ENCODE measurements at places on chromosomes 11 and 22.

DNA sequence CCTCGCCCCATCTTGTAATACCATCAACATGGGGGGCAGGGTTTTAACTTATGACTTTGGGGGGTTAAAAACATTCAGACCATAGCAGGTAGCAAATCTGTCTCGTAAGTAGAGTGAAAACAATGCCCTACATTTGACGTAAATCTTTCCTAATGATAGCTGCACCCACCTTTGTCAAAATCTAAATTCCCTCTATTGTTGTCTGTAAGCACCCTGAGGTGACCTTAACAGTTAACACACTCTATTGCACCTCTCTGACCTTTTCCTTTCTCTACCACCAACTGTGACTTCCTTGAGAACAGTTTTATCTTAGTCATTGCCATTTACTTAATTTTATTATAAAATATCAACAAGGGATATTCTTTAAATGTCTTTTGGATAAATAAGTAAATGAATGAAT lies 1024.9 kb upstream of the CNTN5 start:
- DNase-seq = no peak

GRCh38 chr11:67666303-67666645 lies 8.1 kb downstream of the ALDH3B2 start:
- DNase-seq = no peak

DNA sequence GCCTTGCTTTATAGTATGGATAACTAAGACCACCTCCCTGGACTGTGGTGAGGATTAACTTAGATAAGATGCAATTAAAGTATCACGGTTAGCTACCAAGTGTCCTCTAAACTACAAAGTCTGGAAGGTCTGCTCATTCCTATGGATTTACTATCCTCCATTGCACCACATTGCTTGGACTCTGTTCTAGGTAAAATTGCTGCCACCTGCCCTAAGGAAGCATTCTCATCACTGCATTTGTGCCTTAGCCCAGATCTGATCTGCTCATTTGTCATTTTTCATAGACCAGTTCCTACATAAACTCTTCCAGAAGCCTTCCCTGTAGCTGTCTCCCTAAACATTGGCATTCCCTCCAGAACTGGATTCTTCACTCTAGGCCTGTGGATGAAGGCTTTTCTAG lies 380.0 kb downstream of the INSC start:
- DNase-seq = no peak

GRCh38 chr22:37060801-37061610 lies 9.5 kb downstream of the KCTD17 start:
- DNase-seq = peak; percentile 70

DNA sequence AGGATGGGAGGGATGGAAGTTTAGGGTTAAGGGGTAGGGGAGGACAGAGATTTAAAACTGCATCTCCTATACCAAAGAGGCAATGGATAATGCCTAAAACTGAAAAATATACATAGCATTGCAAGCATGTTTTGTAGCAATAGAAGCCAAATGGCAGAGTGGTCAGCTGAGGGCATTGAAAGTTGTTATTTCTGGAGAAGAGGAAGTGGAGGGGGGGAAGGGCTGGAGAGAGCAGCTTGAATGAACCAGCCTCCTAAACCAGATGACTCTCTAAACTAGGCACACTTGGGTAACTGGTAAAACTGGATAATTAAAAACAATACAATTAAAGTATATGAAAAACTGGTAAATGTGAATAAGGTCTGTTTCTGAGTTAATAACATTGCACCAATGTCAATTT lies 70.3 kb upstream of the TP53I11 start:
- DNase-seq = no peak

DNA sequence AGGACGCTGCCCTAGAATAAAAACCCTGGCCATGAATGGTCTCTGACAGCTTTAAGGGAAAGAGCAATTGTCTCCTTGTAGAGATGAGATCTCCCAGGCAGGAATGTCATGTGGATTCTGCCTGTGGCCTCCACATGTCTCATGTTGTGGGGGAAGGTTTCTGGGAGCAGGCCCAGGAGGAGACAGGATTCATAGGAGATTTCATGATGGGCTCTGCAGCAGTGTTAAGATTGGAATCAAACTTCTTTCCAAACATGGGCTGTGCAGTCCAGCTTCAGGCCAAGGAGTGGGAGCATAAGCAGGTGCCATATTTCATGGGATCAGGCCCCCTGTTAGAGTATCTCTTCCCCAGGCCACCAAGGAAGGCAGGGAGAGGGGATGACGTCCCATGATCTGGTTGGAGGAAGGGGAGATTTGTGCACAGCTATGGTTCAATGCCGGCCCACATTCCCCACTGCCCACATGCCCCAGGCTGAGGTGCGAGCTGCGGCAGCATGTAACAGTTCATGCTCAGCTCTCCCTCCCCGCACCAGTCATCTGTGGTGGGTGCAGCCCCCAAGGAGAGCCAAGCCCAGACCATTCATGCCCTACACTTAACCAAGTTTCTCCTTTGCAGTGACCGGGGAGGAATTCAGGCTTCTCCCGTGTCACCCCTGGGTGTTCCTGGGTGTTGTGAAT lies 42.5 kb downstream of the LMO1 start:
- no peak for DNase-seq

DNA sequence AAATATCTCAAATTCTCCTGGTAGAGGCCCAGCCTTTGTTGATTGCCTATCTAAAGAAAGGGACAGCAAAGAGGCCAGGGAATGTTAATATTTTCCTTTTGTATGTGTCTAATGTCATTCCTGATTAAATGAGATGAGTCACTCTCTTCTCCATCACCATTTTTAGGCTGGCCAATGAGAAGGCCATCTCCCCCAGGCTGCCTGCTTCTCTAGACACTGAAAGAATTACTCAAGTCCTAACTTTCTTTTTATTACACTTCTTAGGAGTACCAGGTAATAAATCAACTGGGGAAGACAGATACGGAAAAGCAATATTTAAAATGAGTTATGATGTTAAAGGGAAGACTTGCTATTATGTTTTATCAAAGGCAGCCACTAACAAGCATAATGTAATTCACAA lies 259.2 kb upstream of the SORL1-AS1 start:
- no peak for DNase-seq

GRCh38 chr22:25748140-25748539 lies 6.2 kb downstream of the MYO18B start:
- no peak for DNase-seq

DNA sequence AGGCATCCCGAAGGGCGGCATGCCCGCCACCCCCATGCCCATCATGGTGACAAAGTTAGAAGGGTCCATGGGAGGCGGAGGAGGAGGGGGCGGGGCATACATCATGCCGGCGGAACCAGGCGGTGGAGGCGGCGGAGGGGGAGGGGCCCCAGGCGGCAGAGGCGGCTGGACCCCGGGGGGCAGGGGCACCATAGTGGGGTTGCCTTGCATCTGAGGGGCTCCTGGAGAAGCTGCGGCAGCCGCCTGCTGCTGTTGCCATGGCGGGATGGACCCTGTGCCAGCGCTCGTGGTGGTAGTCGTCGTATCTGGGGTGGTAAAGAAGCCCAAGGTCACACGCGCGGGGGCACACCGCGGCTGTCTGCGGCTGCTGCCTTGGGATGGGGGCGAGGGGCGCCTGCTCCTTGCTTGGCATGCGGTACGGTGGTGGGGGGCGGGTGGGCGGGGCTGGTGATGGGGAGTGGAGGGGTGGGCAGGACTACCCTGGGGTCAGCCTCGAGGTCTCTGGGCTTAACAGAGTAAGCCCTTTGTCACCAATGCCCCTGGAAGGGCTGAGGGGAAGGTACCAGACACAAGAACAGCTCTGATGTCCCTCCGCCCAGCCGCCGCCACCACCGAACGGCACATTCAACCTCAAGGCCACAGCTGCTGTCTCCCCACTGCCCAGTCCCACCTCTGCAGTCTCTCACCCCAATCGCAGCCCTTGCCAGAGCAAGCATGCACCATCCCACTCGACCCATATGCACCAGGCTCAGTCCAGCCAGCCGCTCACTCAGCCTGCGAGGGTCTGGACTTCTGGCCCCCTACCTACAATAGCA lies 6.3 kb upstream of the PYGM start:
- DNase-seq = peak; percentile 6

DNA sequence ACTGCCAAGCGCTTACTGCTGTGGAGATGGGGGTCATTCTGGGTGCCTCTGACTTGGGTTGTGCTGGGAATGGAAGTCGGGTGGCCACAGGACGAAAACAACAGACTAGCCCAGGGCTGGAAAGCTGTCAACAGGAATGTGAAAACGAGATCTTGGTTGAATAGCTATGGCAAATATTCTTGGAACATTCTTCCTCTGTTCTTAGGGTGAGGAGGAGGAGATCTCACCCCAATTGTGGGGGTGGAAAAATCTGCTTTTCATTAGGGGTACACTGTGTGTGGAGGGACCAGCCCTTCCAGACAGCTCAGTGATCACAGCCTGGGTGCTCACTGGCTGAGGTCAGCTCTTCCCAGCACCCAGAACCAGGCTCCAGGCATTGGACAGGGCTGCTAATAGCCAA lies 52.0 kb upstream of the PRSS23 start:
- no peak for DNase-seq

GRCh38 chr11:68469122-68469521 lies 8.6 kb downstream of the PPP6R3 start:
- no peak for DNase-seq

DNA sequence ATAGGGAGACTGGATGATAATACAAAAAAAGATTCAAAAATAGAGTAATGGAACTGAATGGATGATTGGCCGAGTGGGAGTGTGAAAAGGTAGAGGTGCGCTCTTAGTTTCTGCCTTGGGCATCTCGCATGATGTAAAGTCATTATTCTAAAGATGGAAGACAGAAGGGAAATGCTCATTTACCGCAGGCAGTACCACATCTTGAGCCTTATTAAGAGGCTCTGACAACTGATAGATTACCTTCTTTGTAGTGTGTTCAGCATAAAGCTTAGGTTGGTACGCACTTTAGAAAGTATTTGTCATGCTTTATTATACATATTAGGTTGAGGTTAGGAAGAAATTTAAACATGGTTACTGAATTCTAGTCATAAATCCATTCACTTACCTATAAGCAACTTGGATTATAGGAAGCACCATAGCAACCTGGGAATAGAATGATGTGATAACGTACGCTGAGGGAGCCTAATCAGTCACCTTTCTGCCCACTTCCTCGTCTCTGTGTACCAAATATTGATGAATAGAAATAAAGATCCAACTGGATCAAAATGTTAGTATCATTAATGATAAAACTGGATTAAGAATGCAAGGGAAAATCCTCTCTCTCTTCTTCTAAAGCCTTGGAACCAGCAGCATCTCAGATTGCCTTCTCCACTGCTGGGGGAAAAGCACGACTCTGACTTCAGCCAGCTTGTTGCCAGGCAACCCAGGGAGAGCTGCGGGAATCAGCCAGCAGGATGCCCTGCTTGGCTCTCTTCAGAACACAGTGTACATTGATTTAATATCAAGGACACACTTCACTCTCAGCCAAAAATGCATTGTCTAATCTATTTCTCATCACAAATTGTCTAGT lies 29.0 kb upstream of the VWA5A start:
- DNase-seq = no peak

DNA sequence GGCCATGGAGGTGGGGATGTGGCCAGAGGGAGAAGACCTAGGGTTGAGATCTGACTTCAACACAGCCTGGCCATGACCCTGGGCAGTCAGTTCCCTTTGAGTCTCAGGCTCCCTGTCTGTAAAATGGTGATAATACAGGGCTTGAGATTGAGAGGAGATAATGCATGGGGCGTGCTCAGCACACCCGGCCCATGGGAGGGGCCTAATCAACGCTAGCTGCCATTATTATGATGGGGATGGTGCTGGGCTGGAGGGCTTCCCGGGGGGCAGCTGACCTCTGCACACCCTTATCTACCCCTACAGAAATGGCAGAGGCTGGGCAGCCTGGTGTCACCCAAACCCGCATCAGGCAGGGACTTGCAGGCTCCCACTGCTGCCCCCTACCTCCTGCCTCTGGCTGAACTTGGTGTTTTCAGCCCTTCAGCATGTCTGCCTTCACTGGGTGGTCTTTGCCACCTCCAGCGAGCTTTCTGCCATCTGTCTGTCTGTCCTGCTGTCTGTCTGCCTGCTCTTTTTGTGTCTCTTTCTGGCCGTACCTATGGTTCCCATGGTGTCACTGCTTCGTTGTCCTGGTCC lies 84.5 kb downstream of the CACNA1I start:
- DNase-seq = no peak

GRCh38 chr22:17817079-17817478 lies 42.8 kb upstream of the BID start:
- no peak for DNase-seq

DNA sequence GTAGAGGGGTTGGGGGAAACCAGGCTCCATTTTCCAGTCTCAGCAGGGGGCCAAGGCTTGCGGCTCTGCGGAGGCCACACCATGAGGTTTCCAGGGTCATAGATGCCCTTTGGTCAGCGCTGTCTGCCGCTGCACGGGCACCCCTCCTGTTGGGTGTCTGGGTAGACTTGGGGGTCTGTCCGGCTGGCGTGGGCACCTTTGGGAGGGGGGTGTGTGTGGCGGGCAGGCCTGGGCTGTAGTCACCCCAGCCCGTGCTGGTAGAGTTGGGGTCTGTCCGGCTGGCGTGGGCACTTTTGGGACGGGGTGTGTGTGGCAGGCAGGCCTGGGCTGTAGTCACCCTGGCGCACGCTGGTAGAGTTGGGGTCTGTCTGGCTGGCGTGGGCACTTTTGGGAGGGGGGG lies 18.6 kb downstream of the LSP1 start:
- DNase-seq = no peak

DNA sequence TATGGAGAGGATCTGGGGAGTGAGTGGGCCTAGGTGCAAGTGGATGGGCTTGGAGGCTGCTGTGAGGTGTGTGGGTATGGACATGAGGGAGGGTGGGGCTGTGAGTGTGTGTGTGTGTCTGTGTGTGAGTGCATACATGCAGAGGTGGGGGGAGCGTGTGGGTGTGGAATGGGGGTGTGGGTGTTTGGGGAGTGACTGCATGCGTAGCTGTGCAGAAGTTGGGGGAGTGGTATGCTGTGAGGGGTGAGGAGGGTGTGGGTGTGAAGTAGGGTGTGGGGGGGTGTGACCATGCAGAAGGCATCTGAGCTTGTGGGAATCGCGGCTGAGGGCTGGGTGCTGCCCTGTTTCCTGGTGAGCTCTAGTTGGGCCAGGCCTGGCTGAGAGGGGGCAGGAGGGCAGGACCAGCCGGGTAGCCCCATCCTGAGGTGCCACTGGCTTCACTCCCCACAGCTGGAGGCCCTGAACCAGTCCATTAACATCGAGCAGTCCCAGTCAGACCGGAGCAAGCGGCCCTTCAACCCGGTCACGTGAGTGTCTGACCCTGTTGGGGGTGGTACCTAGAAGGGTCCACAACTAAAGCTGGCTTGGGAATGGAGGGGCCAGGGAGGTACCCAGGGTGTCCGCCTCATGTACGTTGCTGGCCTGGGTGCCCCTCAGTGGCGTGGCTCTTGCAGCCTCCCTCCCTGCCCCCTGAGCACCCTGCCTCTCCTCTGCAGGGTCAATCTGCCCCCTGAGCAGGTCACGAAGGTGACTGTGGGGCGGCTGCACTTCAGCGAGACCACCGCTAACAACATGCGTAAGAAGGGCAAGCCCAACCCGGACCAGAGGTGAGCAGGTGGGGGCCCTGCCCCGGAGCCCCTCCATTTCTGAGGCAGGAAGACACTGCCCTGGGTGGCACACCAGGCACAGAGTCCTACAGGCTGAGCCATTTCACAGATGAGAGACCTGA lies 16.5 kb downstream of the TMEM258 start:
- no peak for DNase-seq

DNA sequence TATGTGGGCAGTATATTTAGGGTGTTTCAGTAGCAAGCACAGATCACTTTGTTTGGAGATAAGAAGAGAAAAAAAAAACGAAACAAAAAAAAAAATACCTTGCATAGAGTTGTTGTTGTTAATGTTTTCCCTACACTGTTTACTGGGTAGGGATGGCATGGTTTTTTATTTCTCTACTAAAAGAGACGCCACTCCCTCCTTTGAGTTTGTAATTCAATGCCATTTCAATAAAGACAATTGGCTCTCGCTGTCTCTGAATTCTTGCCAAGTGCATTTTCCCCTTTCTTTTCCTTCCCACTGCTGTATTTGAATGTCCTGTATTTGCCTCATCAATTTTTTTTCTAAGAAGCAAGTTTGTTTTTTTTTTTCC lies 213.9 kb upstream of the UBASH3B start:
- no peak for DNase-seq
